ENCODE measurements at places on chromosomes 13 and 19. TPM values are rescaled to one million over a fixed set of nuclear protein-coding genes. Genes with fewer than 3 reads are reported as not detected.

DPF1 gene
- 1.1 TPM for total RNA-seq

AP2A1 gene
- total RNA-seq, result 82.5 TPM

NAXD gene
- total RNA-seq, result 19.9 TPM

DNA sequence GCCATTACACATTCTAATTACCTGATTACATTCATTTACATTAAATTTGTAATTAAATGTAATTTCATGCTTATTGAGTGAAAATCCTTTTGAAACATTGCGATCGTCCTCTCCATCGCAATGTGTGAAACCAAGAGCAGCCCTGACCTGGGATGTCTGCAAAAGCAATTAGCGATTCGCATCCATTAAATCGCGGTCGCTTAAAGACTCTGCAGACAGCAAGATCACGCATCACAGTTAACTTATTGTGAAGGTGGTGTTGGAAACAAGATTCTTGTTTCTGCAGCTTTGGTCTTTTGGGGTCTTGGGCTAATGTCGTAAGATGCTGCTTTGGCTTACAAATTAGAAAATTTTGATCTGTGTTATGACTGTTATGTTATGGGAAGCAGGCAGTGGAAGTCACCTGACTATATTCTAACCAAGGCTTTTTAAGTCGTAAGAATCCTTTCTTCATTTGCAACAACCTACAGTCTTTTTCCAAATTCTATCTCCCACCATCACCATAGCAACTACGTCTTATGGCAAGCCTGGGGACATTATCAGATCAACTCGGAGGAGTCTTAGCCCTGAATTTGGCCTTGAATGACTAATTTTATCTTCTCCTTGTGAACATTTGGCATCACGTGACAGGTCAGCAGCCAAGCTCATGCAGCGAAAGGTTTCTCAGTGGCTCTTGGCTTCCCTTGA, 142.8 kb upstream of the SOX1 start:
- DNase-seq, result no peak

- DNase-seq, result no peak
These were observed 1582.0 kb upstream of the PCDH20 start for GRCh38 chr13:62997696-62998095.

DNA sequence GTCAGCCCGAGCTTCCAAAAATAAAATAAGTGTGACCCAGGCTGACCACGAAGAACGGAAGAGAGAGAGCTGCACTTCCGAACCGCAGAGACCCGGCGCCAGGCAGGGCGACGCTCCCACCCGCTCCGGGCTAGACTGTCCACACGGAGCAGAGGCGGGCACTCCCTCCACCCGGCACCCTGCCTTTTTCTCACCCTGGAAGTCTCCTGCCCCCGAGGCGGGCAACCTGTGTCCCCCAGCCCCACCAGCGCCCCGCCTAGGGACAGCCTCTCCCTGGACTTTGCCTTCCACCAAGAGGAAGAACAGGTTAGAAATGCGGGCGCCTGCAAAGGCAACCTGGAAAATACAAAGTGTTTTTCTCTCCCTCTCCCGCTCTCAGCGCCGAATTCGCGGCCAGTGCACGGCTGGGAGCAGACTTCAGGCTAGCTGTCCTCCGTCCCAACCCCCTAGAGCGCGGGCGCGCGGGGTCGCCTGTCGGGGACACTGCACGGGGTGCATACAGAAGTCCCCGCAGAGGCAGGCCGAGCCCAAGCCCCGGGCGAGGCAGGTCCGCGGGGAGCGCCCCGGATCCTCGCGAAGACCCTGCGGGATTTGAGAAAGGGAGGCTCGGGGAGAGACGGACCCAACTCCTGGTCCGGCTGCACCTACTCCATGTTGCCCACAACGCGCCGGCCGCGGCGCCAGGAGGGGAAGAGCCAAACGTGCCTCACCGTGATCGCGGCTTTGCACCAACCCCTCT, 845 bp downstream of the SPRY2 start:
- no peak for DNase-seq

GRCh38 chr19:3977242-3978143, 6.6 kb upstream of the DAPK3 start:
- no peak for DNase-seq

GRCh38 chr13:111129465-111130115, 14.5 kb downstream of the ARHGEF7 start:
- no peak for DNase-seq

GRCh38 chr13:98568918-98569317, 8.0 kb downstream of the STK24 start:
- DNase-seq, result no peak

Measured in CD8-positive, alpha-beta memory T cell (primary cell).